Stimulated activated CD4-positive, alpha-beta T cell treated with anti-CD3 and anti-CD28 coated beads, Interleukin-1b, Interleukin-23, amount 100 ng/mL, for 1 hour (primary cell): ENCODE measurements at places on chromosomes 5 and 9.

- DNase-seq = no peak
Measured at GRCh38 chr5:96984506-96985192, 48.8 kb downstream of the LNPEP start.

DNA sequence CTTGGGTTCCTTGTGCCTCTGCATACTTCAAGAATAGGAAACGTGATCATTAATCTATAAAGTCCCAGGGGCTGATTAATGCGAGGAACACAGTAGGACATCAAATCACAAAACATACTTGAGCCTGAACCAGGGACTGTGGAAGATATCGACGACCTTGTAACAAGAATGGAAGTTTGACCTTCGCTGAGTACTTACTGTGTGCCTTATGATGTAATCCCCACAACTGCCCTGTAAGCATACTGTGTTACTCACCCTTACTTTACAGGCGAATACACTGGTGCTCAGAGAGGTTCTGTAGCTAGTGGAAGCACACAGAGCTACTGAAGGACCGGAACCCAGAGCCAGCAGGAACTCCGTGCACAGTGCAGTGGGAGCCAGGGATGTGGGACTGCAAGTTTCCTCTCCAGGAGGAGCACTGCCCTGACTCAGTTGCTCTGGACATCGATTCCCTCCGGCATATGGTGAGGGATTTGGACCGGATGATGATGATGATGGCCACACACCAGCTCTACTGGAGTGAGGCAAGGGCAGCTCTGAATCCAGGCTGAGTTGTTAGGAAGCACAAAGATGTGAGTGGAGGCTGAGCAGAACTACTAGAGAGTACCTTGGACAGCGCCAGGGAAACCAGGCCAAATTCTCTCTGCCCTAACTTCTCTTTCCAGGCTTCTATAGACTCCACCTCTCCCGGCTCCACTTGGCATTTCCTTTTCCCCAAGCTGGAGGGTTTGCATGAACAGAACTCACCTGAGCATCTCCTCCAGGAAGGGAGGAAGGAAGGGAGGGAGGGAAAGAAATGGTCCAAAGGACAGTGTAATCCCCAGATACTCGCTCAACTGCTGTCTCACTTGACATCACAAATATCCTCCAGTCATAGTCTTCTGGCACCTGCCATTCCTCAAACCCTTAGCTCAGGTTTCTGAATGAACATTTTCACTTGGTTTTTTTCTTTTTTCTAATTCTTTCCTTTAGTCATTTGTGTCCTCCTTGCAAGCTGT, 1.5 kb upstream of the GABBR2 start:
- no peak for DNase-seq

DNA sequence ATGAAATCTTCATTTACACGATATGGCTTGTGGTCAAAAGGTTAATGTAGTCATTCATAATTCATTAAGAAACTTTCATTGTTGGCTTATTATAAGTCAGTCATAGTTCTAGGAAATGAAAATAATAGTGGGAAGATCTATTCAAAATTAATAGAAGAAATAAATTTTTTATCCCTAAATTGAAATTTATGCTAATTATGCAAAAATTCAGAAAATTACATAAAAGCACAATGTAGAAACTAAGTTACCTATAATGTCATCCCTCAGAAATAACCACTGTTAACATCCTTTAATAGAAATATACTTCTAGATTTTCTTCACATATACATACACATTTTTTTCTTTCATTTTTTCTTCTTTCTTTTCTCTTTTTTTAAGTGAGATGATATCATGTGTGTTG, 15.9 kb upstream of the JAK2 start:
- DNase-seq = no peak

DNA sequence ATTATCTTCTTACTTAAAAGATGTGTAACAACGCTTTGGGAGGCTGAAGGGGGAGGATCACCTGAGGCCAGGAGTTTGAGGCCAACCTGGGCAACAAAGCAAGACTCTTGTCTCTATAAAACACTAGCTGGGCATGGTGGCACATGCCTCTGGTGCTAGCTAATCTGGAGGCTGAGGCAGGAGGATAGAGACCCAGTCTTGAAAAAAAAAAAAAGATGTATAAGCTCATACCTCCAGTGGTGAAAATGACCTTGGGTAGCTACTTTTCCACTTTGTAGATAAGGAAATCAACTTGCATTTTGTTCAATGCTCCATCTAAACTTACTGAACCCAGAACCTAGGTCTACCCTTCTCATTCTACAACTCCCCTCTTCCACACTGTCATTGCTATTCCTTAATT, 16.6 kb downstream of the ARRDC3 start:
- DNase-seq = no peak

GRCh38 chr9:16898464-16898863, 28.0 kb upstream of the BNC2 start:
- DNase-seq = no peak

- no peak for DNase-seq
Measured at GRCh38 chr9:95452176-95452575, 64.6 kb downstream of the PTCH1 start.

DNA sequence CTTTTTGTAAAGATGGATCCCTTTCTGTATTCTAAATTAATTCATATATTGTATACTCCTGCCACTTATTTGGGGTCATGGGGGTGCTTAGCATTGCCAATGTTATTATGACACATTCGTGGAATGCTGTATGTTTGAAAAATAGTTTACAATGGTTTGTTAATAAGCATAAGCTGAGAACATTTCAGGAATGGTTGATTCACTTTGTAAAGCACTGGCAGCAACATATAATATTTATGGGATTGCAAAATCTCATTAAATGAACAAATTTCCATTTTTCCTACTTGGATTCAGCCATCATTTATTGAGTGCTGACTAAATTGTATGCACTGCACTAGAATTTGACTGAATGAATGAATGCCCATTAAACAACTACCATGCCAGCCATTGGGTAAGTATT, 215.2 kb upstream of the KLF4 start:
- DNase-seq = no peak

DNA sequence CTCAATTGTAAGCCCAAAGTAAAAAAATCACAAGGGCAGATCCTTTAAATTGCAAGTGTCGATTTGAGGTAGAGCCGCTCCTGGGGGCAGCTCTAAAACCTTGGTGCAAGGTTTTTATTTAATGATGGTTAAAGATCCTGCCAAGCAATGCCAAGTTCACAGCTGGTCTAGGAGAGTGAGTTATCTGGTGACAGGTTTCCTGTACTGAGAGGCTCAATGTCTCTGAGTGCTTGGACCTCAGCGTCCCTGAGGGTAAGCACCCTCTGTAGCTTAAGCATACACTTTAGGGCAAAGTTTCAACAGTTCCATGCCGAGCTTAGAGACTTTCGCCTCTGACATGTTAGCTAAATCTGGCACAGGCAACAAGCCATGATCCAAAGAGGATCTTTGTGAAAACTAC, 119.8 kb upstream of the EGFLAM start:
- no peak for DNase-seq

DNA sequence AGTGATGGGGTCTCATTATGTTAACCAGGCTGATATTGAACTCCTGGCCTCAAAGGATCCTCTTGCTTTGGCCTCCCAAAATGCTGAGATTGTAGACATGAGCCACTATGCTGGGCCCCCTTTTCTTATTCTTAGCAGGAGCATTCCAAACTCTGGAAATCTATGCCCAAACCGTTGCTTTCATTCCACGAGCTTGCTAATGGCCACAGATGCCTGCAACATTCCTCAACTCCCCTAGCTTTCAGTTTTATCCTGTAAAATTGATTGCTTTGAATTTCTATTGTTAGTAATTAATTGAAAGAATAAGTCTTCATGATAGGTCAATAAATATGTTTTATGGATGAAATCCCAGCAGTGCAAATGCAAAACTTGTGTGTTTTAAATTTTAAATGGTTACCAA, 564.8 kb upstream of the WWC1 start:
- DNase-seq = no peak

GRCh38 chr9:123238365-123238764, 30.0 kb downstream of the STRBP start:
- no peak for DNase-seq

GRCh38 chr5:67173959-67174358, 22.6 kb downstream of the CD180 start:
- DNase-seq = no peak

GRCh38 chr9:108609227-108609896, 246.4 kb downstream of the ACTL7B start:
- DNase-seq = no peak

DNA sequence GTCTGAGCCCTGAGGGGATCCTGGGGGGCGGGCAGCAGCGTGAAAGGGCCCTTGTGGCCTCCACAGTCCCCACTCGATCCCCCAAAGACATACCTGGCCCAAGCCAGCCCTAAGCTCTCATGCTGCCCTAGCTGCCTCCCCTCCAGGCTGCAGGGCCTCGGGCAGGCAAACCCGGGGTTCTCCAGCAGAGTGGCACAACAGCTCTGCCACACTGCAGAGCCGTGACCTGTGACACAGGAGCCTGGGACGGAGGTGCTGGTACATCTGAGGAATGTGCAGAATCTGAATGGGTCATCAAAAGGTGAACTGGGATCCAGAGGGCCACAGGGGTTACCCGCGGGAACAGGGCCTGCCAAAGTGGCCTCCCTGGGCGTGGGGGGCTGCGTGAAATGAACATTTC, 163.2 kb downstream of the DAB2IP start:
- no peak for DNase-seq

GRCh38 chr9:126564128-126564527, 49.6 kb upstream of the LMX1B start:
- DNase-seq = no peak

DNA sequence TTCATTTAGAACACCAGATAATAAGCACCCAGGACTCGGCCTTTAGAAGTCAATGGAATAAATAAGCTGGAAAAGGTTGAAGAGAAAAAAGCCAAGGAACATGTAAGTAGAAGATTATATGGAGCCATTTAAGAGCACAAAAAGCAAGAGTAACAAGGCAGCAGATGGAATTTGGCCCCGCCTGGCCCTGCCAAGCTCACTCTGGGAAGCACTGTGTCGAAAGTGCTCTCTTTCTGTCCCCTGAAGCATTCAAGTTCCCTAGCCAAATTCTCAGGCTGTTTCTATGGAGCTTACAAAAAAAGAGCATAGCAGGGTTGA, 73.0 kb upstream of the GPR151 start:
- DNase-seq = no peak

DNA sequence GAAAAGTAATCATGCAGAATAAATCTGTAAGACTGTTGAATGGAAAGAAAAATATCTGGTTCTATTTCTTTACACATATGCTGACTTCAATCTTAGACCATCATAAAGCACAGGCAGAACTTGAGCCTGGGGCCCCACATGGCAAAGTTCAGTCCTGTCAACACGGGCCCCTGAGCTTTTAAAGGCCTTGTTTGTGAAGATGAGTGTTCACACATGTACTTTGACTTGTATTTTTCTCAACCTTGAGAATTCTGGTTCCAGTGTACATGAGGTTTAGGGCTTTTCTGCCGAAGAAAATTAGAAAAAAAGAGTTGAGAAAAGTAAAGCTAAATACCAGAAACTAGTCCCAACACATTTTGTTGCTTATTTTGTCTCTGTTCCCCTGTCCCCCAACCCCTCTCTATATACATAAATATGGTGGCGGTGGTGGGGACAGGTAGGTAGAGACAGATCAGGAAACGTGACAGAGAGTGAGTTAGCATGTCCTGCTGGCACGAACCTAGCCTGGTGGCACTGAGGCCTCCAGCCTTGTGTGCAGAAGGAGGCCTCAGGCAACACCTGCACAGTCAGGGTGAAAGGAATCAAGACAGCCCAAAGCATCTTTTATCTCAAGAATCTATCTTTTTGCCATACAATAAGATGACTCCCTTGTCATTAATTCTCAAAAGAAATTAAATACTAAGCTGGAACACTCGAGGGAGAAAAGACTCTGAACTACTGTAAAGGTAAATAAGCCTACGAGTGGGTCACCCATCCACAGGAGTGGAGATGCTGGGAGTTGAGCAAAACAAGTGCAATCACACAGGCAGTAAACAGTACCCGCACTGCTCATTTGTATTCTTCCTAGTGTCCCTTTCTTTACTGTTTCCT, 22.9 kb downstream of the LIFR start:
- DNase-seq = no peak
